ENCODE measurements at places on chromosomes 6 and 20.

DNA sequence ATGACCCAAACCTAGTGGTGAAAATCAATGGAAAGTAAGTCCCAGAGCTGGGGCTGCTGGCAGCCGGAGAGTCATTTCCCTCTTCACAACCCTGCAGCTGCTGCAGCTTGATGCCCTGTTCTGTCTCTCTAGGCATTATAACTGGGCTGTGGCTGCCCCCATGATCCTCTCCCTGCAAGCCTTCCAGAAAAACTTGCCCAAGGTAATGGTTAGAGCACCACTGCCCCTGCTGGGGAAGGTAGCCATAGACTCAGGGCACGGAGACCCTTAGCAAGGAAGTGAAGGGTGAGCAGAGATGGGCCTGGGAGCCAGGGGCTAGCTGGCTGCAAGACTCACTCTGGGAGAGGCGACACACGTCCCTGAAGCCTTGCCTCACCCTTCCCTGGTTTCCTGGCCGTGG, 12.0 kb downstream of the LPIN3 start:
- no peak for DNase-seq

DNA sequence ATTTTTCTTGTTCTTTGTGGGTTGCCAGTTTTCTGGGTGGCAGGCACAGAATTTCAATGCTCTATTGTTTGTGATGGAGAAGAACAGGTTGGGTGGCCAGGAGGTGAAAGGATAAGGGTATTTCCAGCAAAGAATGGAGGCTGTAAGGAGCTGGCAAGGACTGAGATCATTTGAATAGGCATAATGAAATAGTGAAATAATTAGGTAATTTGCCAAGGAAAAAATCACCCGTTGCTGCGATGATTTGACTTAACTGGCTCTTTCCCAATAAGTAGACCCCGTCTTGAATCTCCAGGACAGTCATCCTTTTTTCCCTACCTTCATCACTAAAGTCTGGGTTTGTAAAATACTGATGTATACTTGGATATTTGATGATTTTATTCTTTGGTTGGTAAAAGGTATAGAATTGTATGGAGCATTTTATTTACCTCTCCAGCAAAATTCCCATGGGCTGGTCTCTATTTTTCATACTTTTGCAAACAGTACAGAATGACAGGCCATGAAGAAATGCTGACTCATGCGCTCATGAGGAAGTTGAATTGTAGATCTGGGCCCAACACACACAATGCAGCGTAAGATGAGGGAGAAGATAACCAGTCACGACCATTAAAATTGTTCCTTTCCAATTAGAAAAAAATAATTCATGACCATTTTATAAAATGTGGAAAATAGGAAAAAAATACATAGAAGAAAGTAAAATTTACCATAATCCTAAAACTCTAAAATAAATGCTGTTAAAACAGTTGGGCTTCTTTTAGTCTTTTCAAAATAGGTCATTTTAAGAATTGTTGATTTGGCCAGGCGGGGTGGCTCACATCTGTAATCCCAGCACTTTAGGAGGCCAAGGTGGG, 2.4 kb upstream of the GCNT2 start:
- no peak for DNase-seq

GRCh38 chr6:11042025-11042749, 1.9 kb downstream of the ELOVL2 start:
- DNase-seq = no peak

GRCh38 chr20:62374331-62375152, 7.4 kb upstream of the LAMA5 start:
- DNase-seq = no peak

DNA sequence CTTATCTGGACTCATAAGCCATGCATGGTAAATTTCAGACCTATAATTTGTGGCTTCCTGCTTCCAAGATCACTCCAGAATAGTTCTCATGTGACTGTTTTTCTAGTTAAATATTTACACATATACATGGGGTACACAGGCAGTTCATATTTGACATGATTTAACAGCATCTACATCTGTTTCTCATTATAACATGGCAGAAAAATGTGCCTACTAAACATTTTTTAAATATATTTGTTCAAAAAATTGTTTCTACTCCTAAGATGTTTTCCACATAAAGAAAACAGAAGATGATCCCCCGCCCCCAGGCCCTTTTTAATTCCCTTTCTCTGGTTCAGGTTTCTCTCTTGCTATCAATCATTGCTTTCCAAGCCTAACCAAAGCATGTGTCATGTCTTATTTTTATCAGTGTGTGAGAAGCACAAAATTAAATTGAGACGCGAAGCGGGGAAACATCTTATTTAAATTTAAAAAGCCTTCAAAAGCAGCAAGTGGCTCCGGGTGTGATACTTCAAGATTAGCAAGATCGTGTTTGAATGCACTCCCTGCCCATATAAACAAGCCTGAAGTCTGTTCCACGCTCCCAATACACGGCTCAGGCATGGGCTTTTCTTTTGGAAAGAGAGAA, 37.3 kb downstream of the IPCEF1 start:
- no peak for DNase-seq

DNA sequence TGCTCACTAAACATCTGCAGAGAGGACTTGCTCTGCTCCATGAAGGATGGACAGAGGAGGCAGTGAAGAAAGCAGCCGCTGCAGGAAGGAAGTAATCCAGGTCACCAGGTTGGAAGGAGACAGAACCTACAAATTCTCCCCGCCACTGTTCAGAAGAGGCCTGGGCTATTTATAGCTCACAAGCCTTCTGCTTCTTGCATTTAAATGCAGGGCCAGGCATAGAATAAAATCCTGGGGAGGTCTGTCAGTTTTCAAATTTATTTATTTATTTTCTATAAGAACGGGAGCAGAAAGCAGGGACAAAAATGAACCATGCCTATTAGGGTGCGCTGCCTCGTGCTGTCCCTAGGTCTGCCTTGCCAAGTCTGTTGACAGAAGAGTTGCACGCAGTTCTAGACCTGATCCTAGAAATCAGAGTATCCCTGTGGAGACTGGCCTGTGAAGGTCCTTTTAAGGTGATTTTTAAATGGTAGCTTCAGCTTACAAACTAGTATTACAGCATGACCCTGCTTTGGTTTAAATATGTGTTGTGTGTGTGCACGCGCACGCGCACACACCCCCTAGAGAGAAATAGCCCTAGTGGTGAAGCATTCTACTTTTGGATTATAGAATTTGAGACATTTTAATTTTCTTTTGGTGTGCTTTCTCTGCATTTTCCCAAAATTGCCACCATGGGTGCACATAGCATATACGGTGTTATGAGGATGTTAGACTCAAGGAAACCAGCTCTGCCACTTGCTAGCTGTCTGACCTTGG, 19.5 kb downstream of the RIMS4 start:
- DNase-seq = no peak

GRCh38 chr6:85192596-85192995, 257.3 kb upstream of the NT5E start:
- DNase-seq = no peak

DNA sequence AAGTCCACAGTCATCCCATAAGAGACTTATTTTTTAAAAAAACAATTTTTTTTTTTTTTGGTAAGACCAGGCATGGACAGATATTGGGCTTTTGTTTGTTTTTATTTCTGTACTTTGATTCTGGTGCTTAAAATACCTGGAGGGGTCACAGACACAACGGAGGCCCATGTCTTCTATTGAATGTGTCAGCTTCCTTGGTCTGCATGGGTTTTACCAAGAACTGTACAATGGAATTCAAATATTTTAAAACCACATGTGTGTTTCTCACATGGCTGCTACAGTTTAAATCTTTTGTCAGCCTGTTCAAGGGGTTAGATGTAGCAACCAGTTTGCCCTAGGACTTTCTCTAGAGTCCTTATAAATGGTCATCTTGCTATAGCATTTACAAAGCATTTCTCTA, 139.8 kb downstream of the SOX4 start:
- DNase-seq = no peak
